OCI-M1 (cell line): ENCODE measurements at places on chromosomes 13 and 19.

GRCh38 chr13:110964229-110965037 is 49.6 kb upstream of the ANKRD10 start:
- no peak for DNase-seq

- DNase-seq = peak; percentile 25
These were observed 11.4 kb downstream of the ETFB start for GRCh38 chr19:51354742-51355148.

DNA sequence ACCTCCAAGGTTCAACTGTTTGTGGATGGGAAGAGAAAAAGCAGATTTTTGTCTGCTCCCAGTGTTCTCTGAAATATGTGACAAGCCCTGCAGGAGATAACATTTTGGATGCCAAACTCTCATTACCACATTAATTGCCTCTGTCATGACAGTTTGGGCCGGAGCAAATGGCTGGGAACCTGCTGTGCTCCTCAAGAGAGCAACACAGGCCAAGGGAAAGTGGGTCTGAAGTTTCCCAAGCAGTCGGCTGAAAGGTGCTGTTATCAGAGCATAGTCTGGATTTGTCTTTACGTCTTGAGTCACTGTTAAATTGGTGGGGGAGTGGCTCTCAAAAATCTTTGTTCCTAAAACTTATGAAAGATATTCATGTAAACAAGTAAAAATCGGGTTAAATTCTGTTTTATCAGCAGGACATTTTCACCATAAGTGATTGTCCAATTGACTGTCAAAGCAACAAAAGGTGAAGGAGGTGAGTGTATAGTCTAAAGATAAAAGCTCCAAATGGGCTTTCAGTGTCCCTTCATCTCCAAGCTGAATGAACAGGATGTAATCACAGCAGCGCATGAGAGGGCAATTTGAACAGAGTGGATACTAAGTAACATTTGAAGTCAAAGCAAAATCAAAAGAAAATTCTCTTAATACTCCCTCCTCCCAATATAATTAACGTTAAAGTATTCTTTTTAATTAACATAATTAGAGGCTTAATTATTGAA is 844.8 kb downstream of the PCDH17 start:
- DNase-seq = no peak

DNA sequence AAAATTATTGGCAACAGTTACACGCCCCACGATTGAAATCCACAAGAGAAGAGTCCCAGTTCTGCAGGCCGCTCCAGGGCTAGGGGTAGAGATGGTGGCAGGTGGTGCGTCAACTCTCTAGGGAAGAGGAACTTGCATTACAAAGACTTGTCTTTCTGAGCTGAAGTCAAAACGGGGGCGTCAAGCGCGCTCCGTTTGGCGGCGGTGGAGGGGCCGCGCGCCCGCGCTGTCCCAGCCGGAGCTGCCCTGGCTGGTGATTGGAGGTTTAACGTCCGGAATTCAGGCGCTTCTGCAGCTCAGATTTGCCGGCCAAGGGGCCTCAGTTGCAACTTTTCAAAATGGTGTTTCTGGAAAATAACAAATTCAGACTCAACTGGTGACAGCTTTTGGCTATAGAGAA is 38.9 kb downstream of the SOX1 start:
- DNase-seq = no peak

GRCh38 chr13:108835083-108835482 is 205.7 kb downstream of the MYO16 start:
- no peak for DNase-seq
